Left lung (tissue), 14 donors: ENCODE measurements at places on chromosomes 7 and 10.

DNA sequence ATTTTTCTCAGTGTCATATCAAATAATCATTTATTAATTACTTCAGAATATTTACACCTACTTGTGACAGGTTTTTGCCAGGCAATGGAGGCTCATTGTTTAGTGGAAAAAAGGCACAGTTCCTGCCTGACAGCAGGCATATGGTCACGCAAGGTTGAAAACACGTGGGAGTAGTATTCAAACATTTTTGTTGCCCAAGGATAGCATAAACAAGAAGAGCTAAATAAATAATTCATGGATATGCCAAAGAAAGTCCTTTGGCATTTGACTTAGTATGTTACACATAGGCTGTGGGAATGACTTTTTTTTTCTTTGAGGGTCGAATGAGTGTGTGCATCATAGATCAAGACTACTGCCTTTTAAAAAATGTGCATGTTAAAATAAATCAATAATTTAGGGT lies 120.5 kb upstream of the SEMA3E start:
- H3K27me3 ChIP-seq, result no peaks in the 10 kb centered on the region
- no peaks in the 10 kb centered on the region for H3K4me1 ChIP-seq
- H3K27ac ChIP-seq, result no peak overlapping the region
- H3K4me3 ChIP-seq, result no peak overlapping the region

DNA sequence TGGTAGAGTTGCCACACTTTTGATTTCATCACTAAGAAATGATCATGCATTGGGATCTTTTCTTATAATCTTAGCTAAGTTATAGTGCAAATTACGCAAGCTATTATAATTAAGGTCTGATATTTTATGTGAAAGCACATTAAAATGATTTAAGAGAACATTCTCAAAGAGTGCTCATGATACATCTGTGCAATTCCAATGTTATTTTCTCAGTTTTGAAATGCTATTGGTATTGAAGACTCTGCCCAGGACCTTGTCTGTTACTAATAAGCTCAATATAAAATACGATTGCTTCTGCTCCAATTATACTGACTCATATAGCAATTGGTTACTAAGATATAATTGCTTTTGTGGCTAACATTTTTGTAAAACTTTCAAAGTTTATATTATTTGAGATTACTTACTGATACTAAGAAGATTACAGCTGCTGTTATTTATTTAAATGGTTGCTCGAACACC lies 180.9 kb downstream of the ADAM12 start:
- H3K36me3 ChIP-seq, result no peaks in the 10 kb centered on the region
- peaks cover 12% of the 10 kb centered on the region for H3K27me3 ChIP-seq
- no peak overlapping the region for H3K27ac ChIP-seq
- H3K4me3 ChIP-seq, result no peak overlapping the region
- DNase-seq, result no peak

GRCh38 chr7:22565315-22565811 lies 65.4 kb upstream of the STEAP1B start:
- no peaks in the 10 kb centered on the region for H3K27me3 ChIP-seq
- no peak for DNase-seq

DNA sequence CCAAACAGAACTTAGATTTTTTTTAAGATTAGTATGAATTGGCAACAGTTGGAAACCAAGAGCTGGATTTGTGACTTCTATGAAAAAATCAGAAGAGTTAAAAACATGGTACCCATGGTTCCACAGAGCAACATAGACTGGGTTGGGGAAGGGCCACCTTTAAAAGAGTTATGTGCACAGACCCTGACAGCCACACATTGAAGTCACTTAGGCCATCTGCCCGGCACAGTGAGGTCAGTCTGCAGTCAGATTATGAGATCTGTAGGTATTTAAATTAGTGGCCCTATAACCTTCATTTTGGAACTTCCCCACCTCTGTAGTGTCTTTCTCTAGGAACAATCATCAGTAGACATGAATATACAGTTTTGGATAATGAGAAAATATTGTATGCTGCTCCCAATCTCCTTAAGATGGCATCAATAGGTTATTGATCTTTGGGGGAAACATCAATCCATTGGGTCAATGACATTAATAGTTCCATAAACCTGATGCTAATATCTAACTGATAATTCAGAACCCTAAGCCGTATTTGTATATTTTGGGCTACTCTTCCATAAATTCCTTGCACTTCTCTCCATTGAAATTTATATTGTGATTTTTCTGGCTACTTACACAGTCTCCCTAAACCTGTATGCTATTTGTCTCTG lies 7.0 kb downstream of the ANKRD1 start:
- no peaks in the 10 kb centered on the region for H3K27me3 ChIP-seq
- H3K27ac ChIP-seq, result no peak overlapping the region
- no peak for DNase-seq
- H3K36me3 ChIP-seq, result no peaks in the 10 kb centered on the region

DNA sequence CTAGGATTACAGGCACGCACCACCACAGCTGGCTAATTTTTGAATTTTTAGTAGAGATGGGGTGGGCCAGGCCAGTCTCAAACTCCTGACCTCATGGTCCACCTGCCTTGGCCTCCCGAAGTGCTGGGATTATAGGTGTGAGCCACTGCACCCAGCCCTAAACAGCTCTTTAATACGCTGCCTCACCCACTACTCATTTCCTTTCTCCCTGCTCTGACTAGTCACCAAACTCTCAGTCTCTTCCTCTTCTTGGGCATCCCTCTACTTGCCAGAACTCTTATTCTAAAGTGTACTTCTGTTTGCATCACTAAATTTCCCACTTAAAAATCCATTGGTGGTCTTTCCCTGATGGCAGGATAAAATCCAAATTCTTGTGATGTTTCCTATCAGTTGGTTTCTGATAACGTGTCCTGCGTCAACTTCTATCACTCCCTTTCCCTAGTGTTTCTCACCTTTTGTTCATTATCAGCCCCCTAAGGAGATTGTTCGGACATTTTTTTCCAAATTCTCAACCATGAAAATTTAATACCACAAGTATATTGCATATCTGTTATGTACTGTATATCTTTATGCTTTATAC lies 124.7 kb downstream of the CUBN start:
- H3K27me3 ChIP-seq, result no peaks in the 10 kb centered on the region
- no peak for DNase-seq
- no peaks in the 10 kb centered on the region for H3K36me3 ChIP-seq
- no peak overlapping the region for H3K4me3 ChIP-seq
- peaks cover 59% of the 10 kb centered on the region for H3K4me1 ChIP-seq

DNA sequence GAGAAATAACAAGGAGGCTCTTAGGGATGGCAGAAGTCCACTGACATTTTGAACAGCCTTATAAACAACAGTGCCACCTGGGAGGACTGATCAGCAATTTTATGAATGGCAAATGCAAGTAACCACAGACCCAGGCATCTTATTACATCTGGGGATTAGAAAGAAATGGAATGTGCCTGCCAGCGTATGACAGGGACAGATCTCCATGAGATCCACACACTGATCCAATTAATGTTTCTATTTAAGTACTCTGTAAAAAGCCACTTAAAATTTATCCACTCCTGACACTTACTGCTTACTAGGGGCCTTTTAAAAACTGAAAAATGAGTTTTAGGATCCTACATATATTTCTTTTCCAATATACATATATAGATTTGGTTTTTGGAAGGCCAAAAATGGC lies 28.6 kb downstream of the PARD3 start:
- no peak for DNase-seq
- H3K4me3 ChIP-seq, result no peak overlapping the region
- H3K27me3 ChIP-seq, result no peaks in the 10 kb centered on the region
- H3K27ac ChIP-seq, result no peak overlapping the region

GRCh38 chr7:50037086-50037485 lies 56.0 kb downstream of the ZPBP start:
- H3K27me3 ChIP-seq, result no peaks in the 10 kb centered on the region
- no peak overlapping the region for H3K27ac ChIP-seq
- H3K4me3 ChIP-seq, result no peak overlapping the region
- no peaks in the 10 kb centered on the region for H3K36me3 ChIP-seq
- H3K4me1 ChIP-seq, result no peaks in the 10 kb centered on the region
- DNase-seq, result no peak
